ENCODE measurements at places on chromosomes 16 and 17.

- no peak for DNase-seq
These were observed 22.7 kb upstream of the TNFRSF13B start for GRCh38 chr17:16994631-16995030.

DNA sequence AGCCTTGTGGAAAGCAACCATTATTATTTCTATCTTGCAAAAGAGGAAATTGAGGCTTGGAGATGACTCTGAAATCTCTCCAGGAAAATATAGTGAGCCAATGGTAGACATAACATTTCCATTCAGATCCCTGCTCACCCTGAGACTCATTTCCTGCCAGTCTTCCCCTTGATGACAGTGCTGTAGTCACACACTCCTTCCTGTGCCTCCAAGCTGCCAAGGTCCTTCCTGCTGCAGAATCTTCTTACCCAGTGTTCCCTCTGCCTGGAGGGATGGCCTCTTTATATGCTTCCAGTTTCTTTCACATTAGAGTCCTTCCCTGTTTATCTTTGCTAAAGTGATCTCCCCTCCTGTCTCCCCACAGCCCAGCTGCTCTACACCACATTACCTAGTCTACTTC, 648.1 kb downstream of the TOX3 start:
- no peak for DNase-seq

- no peak for DNase-seq
These were observed 1406.0 kb upstream of the CDH8 start for GRCh38 chr16:63442246-63442645.

GRCh38 chr17:59754552-59754951, 47.1 kb downstream of the VMP1 start:
- DNase-seq = no peak

DNA sequence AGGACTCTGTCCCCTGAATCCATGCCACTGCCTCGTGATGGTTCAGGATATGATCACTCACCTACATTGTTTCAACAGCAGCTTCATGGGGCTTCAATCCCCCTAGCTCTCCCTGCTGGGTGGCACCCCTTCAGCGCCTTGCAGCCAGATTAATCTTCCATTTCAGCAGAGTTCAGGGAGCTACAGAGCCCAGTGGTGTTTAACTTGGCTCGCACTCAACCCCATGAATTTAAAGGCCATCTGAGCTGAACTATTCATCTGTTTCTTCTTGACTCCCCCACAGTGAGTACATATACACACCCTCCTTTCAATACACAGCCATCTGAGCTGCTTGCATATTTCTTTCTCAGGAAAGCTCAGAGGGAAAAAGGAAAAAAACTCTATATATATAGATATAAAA, 202.8 kb upstream of the C16orf82 start:
- DNase-seq = no peak

DNA sequence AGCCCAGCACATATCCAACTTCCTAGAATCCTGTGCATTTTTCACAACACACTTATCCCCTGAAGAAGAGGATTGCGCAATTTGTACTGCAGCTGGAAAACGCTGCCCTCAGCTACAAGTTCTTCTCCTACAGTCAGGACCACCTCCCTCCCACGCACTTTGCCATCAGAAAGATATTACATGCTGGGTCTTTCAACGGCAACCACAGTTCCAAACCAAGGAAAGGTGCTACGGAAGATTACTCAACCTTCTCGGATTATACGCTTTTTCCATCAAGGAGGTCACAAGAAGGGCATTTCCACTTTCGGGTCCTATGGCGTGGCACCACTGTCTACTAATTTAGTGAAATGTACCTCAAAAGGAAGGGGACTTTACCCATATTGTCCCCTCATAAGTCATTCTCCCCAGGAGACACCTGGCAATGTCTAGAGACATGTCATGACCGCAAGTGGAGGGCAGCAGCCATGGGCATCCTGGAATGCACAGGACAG, 35.2 kb downstream of the USP7 start:
- no peak for DNase-seq

- no peak for DNase-seq
These were observed 70.9 kb upstream of the METRNL start for GRCh38 chr17:83008526-83008925.

GRCh38 chr17:81231121-81231645, 7.7 kb downstream of the TEPSIN start:
- no peak for DNase-seq

DNA sequence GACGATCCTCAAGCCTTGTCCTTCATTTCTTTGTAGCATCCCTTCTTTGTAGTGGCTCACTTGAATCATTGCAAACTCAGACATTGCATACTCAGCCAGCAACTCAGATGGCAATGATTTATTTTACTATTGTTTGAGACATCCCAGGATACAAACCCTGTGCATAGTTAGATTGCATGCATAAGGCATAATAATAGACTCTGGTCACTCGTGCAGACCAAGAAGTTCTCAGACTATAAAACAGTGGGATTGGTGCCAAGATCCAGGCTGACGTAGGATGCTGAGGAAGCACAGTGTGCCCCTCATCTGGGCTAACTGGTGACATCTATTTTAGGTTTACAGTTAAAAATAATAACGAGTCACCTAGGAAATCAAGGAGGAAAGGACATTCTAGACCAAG, 142.3 kb downstream of the PMP22 start:
- no peak for DNase-seq

DNA sequence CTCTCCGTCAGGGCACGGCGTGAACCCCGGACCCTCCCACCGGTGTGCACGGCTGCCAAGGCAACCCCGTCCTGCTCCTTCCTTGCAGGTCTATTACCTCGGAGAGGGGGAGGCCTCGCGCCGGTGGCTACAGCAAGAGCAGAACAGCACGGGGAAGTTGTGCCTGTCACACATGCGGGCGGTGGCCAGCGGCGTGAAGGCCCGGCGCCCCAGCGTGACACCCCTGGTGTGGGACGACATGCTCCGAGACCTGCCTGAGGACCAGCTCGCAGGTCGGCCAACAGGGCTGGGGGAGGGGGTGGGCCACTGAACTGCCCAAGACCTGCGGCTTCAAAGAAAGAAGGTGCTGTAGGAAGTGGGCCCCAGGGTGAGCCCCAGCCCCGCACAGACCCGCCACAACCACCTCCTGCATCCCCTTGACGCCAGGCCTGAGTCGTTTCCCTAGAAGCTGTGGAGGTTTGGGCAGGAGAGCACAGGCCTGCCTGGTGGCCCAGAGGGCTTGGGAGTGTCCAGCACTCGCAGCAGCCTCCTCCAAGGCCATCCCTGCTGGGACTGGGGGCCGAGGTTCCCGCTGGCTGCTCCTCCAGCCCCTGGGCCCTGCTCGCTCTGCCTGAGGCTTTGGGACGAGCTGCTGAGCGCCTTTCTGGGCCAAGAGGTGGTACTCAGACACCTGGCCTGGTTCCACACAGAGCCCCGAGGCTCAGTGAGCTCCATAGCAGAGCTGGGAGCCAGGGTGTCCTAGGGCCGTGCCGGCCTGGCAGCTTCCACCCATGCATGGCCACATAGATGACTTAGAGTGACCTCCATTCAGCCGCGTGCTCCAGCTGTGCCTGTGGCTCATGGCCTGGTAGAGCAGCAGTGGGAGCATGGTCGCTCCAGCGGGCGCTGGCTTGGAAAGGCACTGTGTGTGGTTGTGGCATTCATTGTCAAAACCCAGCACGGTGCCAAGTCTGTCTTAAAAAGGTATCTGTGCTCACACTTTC, 14.7 kb downstream of the CYBC1 start:
- DNase-seq = no peak
